ENCODE measurements at places on chromosomes 11 and 22.

DNA sequence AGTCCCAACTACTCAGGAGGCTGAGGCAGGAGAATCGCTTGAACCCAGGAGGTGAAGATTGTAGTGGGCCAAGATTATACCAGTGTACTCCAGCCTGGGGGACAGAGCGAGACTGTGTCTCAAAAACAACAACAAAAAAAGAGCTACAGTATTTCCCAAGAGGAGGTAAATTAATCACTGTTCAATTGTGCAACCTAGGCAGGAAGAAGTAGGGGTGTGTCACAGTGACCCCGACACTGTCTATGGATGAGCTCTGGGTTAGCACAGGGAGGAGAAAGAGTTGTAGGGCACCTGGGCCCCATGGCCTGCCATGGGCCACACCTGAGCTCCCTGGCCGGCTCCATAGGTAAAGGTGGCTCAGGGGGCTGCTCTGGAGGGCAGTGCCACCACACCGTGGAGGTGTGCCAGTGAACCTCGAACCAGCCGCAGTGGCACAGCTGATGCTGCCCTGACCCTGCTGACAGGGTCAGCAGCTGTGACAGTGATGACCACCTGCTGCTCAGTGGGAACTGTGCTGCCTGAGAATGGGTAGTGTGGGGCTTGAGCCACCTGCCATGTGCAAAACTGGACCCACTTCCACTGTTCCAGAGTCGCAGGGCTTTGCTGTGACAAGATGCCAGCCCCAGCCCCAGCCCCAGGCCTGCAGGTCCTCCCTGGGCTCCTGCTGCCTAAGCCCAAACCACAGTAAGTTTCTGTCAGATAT, 84.0 kb upstream of the PITPNB start:
- H3K27me3 ChIP-seq = no peaks in the 10 kb centered on the region
- H3K27ac ChIP-seq = no peak overlapping the region
- peaks cover 12% of the 10 kb centered on the region for H3K4me1 ChIP-seq
- H3K36me3 ChIP-seq = peaks cover 44% of the 10 kb centered on the region

DNA sequence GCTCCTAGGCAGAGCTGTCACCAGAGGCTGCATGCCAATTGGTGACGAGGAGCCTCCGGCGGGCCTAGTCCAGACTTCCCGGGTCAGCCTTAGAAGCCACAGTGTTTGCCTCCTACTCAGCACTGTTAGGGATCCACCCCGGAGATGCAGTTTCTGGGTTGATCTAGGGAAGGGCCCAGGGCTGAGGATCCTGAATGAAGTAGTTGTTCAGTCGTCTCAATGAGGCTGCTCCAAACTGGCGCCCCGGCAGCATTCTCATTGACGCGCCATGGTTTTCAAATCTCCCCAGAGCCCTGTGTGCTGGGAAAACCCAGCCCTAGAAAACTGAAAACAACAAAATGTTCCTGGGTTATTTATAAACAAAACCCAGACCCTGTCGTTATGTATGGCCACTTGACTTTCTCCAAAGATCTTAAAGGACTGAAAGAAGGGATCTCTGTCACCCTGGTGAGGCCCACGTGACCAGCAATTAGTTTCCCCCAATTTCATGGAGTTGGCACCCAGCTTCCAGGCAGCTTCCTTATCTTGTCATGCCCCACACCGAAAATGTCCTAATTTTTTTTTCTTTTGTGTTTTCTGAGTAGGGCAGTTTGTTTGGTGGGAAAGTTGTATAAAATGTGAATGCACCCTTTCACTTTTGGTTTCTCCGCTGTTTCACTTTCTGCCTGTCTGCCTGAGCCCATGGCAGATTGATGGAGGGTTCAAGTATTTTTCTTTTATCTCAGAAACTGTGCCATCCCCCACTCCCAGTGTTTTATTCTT, 2.0 kb upstream of the EHD1 start:
- H3K27ac ChIP-seq = no peak overlapping the region
- peak; percentile 85 for DNase-seq
- peaks cover 21% of the 10 kb centered on the region for H3K4me1 ChIP-seq

DNA sequence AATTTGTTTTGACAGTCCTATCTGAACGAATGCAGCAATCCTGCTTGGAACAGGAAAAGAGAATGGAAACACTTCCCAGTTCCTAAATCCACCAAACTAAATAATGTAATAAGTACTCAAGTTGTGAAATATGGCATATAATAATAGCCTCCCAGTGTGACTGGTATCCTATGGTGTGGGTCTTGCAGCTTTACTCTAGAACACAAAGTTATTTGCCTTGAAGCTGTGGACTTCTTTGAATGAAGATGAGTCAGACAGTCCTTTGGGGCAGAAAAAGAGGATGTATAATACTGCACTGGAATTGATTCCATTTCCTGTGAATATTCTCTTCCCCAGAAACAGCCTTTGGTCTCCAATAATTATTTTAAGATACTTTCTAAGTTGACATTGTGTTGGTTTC, 887.0 kb downstream of the KCNA4 start:
- H3K4me1 ChIP-seq = no peaks in the 10 kb centered on the region
- peak; percentile 62 for DNase-seq
- H3K27ac ChIP-seq = no peak overlapping the region

GRCh38 chr11:12216671-12217374, 106.4 kb downstream of the MICAL2 start:
- H3K4me1 ChIP-seq = peaks cover 6% of the 10 kb centered on the region
- peaks cover 52% of the 10 kb centered on the region for H3K36me3 ChIP-seq
- H3K4me3 ChIP-seq = no peak overlapping the region
- peak; percentile 35 for DNase-seq
- H3K27me3 ChIP-seq = no peaks in the 10 kb centered on the region
- H3K27ac ChIP-seq = no peak overlapping the region

DNA sequence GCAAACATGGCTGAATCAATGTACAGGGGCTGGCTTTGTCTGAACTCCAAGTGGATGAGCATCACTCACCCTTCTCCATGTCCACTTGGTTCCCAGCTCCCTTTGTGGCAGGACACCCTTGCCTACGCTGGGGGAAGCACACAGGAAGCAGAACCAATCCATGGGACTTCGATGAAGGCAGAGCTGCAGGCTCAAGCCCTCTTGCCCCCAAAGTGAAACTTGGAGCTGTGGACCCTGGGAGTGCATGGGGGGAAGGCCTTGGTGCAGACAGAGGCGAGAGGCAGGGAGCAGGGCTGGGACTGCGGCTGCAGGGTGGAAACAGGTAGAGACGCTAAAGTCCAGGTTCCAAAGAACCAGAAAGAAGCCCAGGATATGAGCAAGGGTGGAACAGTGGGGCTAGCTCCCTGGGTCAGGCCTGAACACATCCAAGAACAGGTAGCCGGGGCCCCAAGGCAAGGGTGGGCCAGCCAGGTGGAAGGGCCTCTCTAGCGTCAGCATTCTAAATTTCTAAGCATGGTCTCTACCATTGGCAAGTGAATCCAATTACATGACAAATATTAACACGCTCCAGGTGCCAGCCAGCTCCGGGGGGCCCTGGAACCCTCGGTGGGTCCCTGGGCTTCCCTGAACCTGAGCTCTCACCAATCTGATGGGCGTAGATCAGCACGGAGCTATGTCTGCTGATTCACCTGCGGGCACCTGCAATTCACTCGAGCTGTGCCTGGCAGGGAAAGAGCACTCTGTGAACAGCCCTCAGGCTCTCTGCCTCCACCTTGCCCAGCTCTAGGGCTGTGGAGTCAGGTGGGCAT, 532.8 kb downstream of the BRD1 start:
- no peak overlapping the region for H3K4me3 ChIP-seq
- no peak overlapping the region for H3K27ac ChIP-seq
- H3K27me3 ChIP-seq = no peaks in the 10 kb centered on the region
- no peak for DNase-seq
- H3K4me1 ChIP-seq = no peaks in the 10 kb centered on the region

GRCh38 chr11:11622340-11622706, 518 bp upstream of the GALNT18 start:
- H3K27ac ChIP-seq = no peak overlapping the region
- no peak overlapping the region for H3K4me3 ChIP-seq
- H3K4me1 ChIP-seq = peaks cover 23% of the 10 kb centered on the region
- no peaks in the 10 kb centered on the region for H3K36me3 ChIP-seq
- peaks cover 55% of the 10 kb centered on the region for H3K27me3 ChIP-seq
- DNase-seq = no peak

- H3K4me3 ChIP-seq = no peak overlapping the region
- DNase-seq = peak; percentile 84
- no peaks in the 10 kb centered on the region for H3K4me1 ChIP-seq
These were observed 67.7 kb upstream of the SORL1-AS1 start for GRCh38 chr11:121520243-121521144.

- peaks cover 15% of the 10 kb centered on the region for H3K4me1 ChIP-seq
- no peak for DNase-seq
- no peak overlapping the region for H3K27ac ChIP-seq
- no peaks in the 10 kb centered on the region for H3K36me3 ChIP-seq
These were observed 47.8 kb downstream of the CD6 start for GRCh38 chr11:61019037-61019831.

GRCh38 chr11:40295466-40295865, 1164.0 kb downstream of the LRRC4C start:
- peaks cover 5% of the 10 kb centered on the region for H3K4me1 ChIP-seq
- DNase-seq = no peak
- no peaks in the 10 kb centered on the region for H3K36me3 ChIP-seq
- H3K4me3 ChIP-seq = no peak overlapping the region

DNA sequence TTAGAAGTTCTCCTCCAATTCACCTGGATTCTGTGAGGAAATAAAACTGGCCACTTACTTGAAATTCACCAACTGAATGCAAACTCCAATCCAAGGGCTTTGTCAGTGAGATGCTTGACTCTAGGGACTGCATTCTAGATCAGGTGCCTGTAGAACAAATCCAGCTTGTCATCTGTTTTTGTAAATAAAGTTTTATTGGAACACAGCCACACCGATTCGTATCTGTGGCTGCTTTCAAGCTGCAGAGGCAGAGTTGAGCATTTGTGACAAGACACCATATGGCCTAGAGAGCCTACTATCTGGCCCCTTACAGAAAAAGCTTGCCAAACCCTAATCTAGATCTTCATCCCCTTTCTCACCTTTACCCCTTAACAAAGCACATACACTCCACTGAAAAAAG, 82.3 kb downstream of the BTBD10 start:
- no peaks in the 10 kb centered on the region for H3K4me1 ChIP-seq
- no peak overlapping the region for H3K27ac ChIP-seq
- H3K27me3 ChIP-seq = no peaks in the 10 kb centered on the region
- peaks cover 94% of the 10 kb centered on the region for H3K36me3 ChIP-seq
- DNase-seq = no peak

DNA sequence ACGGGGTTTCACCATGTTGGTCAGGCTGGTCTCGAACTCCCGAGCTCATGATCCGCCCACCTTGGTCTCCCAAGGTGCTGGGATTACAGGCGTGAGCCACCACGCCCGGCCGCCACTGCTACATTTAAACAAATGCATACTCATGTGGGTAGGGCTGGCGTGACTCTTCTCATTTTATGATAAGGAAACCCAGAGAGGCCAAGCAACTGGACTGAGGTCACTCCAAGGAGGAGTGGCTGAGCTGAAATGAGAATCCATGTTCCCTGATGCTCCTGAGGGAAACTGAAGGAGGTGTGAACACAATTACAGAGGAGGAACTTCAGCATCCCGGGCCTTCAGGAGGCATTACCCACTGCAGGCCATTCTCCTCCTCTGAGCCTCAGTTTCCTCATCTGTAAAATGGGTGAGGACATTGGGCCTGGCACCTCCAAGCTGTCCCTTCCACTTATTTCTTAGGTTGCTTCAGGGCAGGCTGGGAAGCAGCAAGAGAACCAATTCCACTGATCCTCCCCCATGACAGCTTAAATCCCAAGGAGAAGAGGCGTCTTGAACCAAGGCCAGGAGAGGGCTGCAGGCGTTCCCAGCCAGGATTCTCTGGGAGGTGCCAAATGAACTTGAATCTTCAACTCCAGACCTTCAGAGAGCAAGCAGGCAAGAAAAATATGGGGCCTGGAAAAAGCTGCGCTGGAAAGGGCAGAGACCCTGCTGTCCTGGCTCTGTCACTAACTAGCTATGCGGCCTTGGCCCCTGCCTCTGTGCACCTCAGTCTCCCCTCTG, 2.9 kb downstream of the TST start:
- peaks cover 29% of the 10 kb centered on the region for H3K36me3 ChIP-seq
- no peaks in the 10 kb centered on the region for H3K27me3 ChIP-seq
- H3K27ac ChIP-seq = no peak overlapping the region
- no peak overlapping the region for H3K4me3 ChIP-seq
- peaks cover 31% of the 10 kb centered on the region for H3K4me1 ChIP-seq

GRCh38 chr11:12636871-12637410, 37.3 kb upstream of the TEAD1 start:
- no peak overlapping the region for H3K27ac ChIP-seq
- no peaks in the 10 kb centered on the region for H3K27me3 ChIP-seq
- H3K4me1 ChIP-seq = peaks cover 2% of the 10 kb centered on the region
- H3K4me3 ChIP-seq = no peak overlapping the region
- no peaks in the 10 kb centered on the region for H3K36me3 ChIP-seq
- DNase-seq = no peak

- H3K4me3 ChIP-seq = no peak overlapping the region
- H3K27ac ChIP-seq = peak overlapping the region; percentile 1
- no peak for DNase-seq
- H3K4me1 ChIP-seq = peaks cover 9% of the 10 kb centered on the region
- H3K27me3 ChIP-seq = no peaks in the 10 kb centered on the region
- no peaks in the 10 kb centered on the region for H3K36me3 ChIP-seq
These were observed 17.8 kb downstream of the PRR5L start for GRCh38 chr11:36313750-36314433.

- H3K4me1 ChIP-seq = peaks cover 1% of the 10 kb centered on the region
- H3K27me3 ChIP-seq = no peaks in the 10 kb centered on the region
- DNase-seq = no peak
- peaks cover 26% of the 10 kb centered on the region for H3K36me3 ChIP-seq
- no peak overlapping the region for H3K4me3 ChIP-seq
These were observed 315.1 kb downstream of the LARGE1 start for GRCh38 chr22:33605221-33605620.

DNA sequence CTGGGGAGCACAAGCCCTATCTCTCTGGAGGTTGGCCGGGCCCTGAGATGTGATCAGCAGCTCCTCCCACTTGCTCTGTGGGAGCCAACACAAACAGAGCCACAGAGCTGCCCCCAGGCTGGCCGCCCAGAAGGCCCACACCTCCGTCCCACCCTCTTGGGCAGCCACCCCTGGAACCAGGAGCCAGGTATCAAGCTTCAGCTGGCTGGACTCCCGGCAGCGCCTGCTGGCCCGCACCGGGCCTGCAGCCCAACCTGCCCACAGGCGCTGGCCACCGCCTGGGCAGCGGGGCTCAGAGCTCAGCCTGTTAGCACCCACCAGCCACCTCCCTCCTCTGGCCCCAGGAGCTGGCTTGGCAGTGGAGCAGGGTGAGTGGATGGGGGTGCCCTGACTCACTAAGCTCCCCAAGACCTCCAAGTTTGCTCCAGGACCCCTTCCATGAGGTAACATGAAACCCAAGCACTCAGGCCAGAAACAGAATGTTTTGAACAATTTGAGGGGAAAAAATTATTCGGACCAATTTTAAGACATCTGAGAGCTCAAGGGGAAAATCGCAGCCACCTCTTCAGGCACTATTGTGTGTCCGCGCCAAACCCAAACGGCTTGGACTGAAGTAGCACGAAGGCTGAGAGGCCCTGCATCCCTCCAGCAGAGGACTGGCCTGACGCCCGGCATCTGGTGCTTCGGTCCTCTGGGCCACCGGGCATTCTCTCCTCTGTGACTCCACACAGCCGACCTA, 450.8 kb downstream of the SOX6 start:
- H3K36me3 ChIP-seq = no peaks in the 10 kb centered on the region
- no peak overlapping the region for H3K27ac ChIP-seq
- peaks cover 37% of the 10 kb centered on the region for H3K27me3 ChIP-seq
- no peaks in the 10 kb centered on the region for H3K4me1 ChIP-seq
- no peak for DNase-seq

GRCh38 chr11:117654281-117655255, 142.4 kb downstream of the DSCAML1 start:
- no peak overlapping the region for H3K27ac ChIP-seq
- H3K27me3 ChIP-seq = peaks cover 42% of the 10 kb centered on the region
- H3K36me3 ChIP-seq = no peaks in the 10 kb centered on the region
- no peaks in the 10 kb centered on the region for H3K4me1 ChIP-seq
- no peak overlapping the region for H3K4me3 ChIP-seq
- no peak for DNase-seq

- no peak overlapping the region for H3K4me3 ChIP-seq
- no peak overlapping the region for H3K27ac ChIP-seq
- H3K27me3 ChIP-seq = peaks cover 4% of the 10 kb centered on the region
These were observed 9.9 kb upstream of the TALDO1 start for GRCh38 chr11:737366-737765.

Measured in mesenchymal stem cell (in vitro differentiated cells and primary cell).